ENCODE measurements at places on chromosomes 13 and 19.

DNA sequence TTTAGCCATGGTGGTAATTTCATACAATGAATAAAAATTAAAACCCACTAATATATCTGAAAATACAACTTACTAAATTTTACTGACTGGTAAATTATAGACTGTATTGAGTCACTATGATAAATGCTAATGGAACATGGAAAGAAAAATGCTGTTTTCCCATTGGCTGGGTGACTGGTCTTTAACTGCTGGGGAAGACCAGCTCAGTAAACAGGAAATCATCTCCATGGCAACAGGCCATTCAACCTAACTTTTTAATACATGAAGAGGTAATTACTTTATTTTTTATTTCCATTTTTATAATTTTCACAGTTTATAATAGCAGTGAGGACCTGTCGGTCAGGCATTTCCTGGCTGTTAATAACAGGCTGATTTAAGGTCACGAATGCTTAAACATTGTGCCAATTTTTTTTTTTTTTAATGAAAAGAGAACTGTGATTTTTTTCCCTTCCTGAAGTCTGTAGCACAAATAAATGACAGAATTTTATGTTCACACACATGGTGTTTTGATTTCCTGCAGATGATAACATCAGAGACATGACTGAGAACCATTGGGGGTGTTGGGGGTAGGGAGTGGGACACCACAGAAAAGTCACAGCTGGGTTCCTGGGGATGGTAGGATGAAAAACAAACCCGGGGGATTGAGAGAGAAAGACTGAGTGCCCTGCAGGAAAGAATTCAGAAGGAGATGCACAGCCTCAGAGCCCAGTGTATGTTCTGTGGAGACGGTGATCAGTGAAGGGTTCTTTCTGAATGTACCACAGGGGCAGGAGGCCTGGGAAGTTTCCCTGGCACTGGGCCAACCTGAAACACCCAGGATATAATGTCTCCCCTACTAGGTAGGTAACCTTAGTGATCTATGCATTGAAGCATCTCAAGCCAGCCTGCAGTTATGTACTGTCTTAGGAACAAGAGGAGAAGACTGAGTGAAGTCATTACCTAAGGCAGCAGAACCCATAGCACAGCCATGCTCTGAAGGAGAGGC, 297.1 kb downstream of the COG6 start:
- DNase-seq: no peak

DNA sequence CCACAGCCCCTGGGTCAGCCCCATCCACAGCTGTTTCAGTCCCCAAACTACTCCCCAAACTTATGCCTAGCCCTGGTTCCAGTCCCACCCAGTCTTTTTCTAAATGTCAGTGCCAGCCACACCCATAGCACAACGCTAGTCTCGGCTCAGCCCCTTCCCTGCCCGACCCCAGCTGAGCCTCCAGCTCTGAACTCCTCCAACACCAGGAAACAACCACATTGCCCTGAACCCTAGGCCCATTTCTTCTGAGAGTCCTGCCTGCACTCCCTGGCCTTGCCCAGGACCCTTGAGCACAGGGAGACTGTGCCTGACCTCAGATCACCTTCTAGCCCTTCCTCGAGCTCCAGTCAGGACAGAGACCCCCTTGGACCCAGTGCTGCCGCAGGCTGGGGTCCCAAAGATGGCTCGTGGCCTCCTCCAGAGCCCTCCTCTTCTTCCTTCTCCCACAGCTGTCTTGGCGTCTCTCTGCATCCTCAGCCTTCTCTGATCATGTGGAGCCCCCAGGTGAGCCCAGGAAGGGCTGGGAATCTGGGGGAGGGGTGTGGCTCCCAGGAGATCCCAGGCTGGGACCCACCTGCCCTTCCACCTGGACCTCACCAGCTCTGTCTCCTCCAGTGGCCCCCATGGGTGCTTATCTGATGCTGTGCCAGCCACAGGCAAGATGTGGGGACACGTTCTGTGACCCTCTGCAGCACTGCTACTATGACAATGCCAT, 33.0 kb upstream of the IGFL1 start:
- DNase-seq: no peak

DNA sequence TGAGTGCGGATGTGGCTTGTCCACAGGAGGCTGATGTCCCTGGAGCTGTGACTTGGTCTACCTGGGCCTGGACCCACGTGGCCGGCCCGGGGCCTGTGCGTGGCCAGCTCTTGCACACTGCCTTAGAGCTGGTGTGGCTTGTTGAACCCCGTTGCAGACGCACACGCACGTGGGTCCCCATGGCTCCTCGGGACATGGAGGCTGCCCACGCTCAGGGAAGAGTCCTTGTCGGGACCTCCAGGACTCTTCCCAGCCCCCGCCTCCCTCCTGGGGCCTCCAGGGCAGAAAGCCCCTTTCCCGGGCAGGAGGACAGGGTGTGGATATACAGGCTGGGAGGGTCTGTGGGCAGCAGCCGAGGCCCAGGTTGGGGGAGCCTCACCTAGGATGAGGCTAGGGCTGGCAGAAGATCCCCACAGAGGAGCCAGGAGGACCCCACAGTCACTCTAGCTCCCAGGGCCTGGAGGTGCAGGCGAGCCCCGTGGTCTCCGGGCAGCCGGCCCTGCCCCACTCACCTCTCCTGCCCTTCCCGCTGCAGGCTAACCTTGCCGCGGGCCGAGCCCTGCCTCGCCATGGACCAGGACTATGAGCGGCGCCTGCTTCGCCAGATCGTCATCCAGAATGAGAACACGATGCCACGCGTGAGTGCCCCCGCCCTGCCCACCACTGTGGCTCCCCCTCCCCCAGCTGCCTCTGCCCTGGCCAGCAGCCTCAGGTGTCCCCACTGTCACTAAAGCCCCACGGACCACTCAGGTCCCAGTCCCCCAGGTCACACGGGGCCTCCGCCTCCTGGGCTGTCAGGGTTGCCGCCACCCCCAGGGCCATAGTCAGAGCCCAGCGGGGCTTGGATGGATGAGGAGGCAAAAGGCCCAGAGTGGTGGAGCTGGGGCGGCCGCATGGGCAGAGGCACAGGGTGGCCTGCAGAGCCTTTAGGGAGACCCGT, 16.3 kb upstream of the TEKTIP1 start:
- DNase-seq: no peak

DNA sequence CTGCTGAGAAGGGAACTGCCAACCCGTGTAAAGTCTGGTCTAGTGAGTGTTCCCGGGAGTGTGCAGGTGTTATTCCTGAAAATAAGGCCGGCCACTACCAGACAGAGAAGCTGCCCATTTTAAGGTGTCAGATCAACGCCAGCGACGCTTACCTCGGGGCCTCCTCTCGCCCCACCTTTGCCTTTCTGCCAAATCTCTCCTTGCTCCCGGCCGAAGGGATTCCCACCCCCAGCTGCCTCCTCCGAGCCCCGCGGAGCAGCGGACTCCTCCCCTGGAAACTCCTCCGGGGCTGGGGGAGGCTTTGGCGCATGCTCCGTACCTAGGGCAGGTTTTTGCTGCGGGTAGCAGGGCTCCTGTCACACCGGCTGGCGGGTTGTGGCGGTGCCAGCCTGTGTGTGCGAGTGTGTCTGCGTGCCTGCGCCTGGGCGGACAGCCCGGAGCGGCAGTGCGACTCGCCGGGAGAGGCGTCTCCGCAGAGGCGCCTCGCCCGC, at the start of gene HS6ST3:
Gene HS6ST3 (plus strand): TSS at position 359 of the 491 bp plus-strand sequence.
- DNase-seq: no peak

- DNase-seq: no peak
These were observed 5.9 kb upstream of the HOMER3 start for GRCh38 chr19:18946918-18947317.

GRCh38 chr19:15280048-15280725, 47.9 kb upstream of the EPHX3 start:
- DNase-seq: no peak

- no peak for DNase-seq
These were observed 2.7 kb downstream of the PSG8 start for GRCh38 chr19:42762789-42763188.

- no peak for DNase-seq
These were observed 81.5 kb downstream of the RYR1 start for GRCh38 chr19:38514812-38515633.

DNA sequence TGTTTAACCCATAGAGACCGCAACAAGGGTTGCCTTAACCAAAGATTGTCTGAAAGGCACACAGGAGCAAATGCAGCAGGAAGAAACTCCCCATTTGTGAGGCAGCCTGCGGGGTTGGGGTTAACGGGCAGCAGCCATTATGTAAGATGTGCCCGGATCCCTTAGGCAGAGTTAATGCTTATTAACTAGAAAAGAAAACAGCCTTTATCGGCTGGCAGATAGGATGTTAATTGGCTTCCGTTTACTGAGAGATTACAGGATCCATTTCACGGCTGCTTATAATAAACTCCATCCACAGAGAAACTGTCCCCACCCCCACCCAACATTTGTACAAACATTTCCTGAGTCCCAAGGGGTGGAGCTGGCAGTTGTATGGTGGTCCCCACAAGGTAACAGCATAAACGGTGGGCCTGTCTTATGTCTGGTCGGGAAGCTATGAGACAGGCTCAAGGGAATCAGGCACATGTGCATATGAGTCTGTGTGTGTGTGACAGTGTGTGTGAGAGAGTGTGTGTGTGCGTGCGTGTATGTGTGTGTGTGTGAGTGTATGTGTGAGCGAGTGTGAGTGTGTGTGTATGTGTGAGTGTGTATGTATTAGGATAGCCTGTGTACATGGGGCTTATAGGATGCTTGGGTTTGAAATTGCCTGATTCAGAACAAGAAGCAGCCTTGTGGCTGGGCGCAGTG, 10.5 kb downstream of the SLC25A42 start:
- no peak for DNase-seq

DNA sequence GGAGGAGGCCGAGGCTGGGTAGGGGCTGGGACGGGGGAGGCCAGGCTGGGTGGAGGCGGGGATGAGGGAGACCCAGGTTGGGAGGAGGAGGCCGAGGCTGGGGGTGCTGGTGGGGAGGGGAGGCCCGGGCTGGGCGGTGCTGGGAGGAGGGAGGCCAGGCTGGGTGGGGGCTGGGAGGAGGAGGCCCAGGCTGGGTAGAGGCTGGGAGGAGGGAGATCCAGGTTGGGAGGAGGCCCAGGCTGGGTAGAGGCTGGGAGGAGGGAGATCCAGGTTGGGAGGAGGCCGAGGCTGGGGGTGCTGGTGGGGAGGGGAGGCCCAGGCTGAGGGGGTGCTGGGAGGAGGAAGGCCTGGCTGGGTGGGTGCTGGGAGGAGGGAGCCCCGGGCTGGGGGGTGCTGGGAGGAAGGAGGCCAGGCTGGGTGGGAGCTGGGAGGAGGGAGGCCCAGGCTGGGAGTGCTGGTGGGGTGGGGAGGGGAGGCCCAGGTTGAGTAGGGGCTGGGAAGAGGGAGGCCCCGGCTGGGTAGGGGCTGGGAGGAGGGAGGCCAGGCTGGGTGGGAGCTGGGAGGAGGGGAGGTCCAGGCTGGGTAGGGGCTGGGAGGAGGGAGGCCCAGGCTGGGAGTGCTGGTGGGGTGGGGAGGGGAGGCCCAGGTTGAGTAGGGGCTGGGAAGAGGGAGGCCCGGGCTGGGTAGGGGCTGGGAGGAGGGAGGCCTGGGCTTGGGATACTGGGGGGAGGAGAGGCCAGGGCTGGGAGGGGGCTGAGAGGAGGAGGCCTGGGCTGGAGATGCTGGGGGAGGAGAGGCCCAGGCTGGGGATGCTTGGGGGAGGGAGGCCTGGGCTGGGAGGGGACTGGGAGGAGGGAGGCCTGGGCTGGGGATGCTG, 10.7 kb downstream of the TPGS1 start:
- no peak for DNase-seq

GRCh38 chr13:77390391-77390790, 63.5 kb upstream of the MYCBP2 start:
- no peak for DNase-seq

DNA sequence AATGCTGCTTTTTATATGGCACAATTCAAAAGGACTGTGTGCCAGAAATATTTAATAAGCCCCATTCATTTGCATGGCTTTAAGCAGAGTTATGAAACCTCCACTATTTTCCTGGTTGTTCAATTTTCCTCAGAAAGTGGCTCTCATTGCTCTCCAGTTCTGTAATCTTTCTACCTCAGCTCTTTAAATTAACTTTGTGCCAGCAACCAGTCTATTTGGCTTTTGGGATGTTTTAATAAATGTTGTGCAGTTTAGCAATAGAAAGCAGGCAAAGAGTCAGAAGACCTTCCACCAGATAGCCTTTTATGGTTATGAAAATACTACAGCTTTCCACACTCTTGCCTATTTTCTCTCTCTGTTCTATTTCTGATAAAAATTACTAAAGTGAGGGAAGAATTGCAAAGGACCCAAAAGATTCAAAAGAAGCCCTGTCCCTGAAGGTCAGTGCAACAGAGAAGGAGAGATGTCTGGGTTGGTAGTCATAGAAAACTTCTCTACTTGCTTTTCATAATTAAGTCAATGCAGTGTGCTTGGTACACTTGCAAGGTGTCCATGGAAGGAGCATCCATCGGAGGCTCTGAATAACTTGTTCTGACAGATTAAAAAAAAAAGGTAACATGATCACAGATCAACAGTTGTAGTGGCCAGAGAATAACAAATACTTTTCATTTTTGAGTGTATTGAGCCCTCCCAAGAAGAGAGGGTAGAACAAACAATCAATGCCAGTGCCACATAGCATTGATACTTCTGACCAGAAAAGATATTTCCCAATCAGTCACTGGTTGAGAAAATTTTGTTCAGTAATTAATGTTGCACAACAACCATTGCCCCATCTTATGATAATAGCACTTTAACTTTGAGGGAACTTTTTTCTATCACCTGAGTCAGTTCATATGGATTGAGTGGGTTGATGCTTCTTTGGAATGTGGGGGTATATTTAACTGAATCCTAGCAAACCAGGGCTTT, 48.4 kb upstream of the SPRY2 start:
- DNase-seq: no peak

GRCh38 chr13:79987761-79988160, 353.2 kb downstream of the SPRY2 start:
- no peak for DNase-seq

DNA sequence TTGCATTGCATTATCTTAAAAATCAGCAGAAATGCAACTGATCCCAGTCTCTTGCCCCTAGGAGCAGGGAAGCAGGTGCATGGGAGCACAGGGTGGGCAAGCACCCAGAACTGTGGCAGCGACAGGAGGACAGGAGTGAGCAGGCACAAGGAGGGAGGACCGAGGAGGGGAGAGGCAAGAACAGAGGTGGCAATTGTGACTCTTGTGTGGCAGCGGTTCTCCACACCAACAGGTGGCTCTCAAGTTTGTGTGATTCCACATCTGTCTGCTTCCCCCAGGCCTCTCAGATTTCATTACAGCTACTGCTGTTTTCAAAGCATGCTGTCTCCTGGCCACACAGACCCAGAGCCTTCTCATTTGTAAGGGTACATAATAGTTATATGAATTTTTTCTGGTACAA, 108.5 kb downstream of the STK24 start:
- no peak for DNase-seq

Measured in kidney glomerular epithelial cell (primary cell).